Psoas muscle (tissue), 8 donors: ENCODE measurements at places on chromosomes 6 and 20. TPM values are rescaled to one million over a fixed set of nuclear protein-coding genes. Genes with fewer than 3 reads are reported as not detected.
A peak's percentile ranks its signal among the peaks of the same experiment; 100 is the strongest.

The PRPH2 gene
- 0.13 TPM for polyA plus RNA-seq

GRCh38 chr20:63941282-63942081 lies 14.7 kb downstream of the UCKL1 start:
- peak; percentile 80 for DNase-seq

The STMND1 gene
- not detected for polyA plus RNA-seq

DNA sequence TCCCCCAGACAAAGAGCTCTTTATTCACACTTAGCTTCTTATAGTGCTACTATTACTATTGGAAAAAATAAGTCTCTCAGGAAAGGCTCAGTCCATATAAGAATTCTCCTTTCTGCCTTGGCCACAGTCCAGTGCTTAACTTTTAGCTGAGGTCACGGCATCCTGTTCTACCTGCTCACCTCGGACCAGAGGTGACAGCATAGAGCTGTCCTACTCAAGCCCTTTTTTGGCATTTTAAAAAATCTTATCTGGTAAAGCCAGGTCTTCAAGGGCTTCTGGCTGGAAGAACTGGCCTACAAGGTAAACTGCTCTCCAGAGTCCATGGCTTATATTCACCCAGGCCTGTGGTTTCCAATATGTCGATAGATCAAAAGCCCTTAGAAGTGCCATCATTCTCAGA lies 109.7 kb downstream of the RCAN2 start:
- no peak for DNase-seq

- no peak for DNase-seq
Observed at GRCh38 chr6:30200551-30201281, 12.5 kb downstream of the TRIM26 start.

GRCh38 chr20:60631585-60632287 lies 620.3 kb upstream of the CDH4 start:
- DNase-seq, result no peak

The TFAP2D gene
- polyA plus RNA-seq, result not detected

GRCh38 chr20:40991181-40991889 lies 37.3 kb upstream of the TOP1 start:
- DNase-seq, result no peak

DNA sequence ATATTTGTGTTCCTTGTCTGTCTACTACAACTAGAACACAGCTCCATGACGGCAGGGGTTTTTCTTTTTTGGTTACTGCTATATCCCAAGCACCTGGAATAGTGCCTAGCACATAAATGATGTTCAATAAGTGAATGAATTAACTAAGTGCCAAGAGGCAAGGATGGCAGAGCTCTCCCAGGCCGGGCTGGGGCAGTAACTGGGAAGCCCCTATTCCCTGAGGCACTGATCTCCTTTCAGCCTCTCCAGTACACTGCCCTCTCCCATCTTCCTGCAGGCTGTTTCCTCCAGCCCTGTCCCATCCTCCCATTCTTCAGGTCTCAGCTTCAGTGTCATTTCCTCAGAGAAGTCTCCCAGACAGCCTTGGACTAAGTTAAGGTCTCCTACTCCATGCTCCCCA lies 29.0 kb upstream of the SPDEF start:
- DNase-seq, result no peak

The PGC gene
- polyA plus RNA-seq, result not detected

- no peak for DNase-seq
Observed at GRCh38 chr20:63014710-63015109, 7.9 kb upstream of the BHLHE23 start.

The FAM83C gene
- 0.07 TPM for polyA plus RNA-seq
